ENCODE measurements at places on chromosomes 11 and 22. TPM values are rescaled to one million over a fixed set of nuclear protein-coding genes. Genes with fewer than 3 reads are reported as not detected.

- no peak for DNase-seq
Observed at GRCh38 chr11:15201586-15201985, 86.9 kb downstream of the INSC start.

- no peak for DNase-seq
Observed at GRCh38 chr22:42343531-42344081, 73.2 kb upstream of the TCF20 start.

DNA sequence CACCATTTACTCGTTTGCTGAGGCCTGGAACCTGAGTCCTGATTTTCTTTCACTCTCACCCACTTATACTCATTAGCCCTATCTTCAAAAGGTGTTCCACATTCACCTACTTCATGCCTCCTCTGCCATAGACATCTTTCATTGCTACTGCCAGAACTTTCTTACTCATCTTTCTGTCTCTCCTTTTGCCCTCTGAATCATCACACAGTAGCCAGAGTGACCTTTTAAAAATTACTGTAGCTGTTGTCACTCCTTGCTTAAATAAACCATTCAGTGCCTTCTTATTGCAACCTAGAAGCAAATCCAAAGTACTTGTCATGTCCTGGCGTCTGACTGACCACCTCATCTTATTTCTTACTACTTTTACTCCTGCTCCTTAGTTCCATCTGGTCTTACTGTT lies 38.2 kb downstream of the ATXN10 start:
- peak; percentile 44 for DNase-seq

DNA sequence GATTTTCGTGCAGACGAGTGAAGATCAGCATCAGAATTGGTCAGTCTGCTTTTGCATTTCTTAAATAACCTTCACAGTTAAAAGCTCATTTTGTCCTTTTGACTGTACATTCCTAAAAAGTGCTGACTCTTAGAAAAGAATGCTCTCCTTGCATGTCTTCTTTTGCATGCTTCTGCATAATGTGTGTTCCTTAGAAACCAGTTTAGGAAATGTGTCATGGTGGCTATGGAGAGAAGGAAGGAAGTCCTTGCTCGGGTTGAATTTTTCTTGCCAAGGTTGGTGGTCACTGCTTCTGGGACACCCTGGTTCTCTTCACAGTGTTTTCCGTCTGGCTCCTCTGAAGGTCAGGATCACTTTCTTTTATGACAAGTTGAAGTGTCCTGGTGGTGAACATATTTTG lies 6.8 kb downstream of the AP2A2 start:
- no peak for DNase-seq

DNA sequence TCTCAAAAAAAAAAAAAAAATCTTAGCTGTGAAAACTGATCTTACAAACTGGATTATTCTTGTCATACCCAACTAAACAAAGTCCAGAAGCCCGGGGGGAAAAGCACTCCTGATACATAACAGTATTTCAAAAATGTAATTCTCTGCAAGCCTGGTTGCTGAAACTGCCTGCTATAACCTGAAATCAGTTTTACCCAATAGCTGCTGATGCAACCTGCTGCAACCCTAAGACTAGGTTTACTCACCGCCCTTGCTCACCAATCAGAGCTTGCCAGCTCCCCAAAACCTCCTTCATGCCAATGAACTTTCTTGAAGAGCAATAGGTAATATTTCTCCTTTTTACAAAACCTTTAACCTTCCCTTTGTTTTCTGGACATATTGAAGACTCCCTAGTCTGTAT lies 12.4 kb downstream of the FGF19 start:
- DNase-seq = peak; percentile 63

DNA sequence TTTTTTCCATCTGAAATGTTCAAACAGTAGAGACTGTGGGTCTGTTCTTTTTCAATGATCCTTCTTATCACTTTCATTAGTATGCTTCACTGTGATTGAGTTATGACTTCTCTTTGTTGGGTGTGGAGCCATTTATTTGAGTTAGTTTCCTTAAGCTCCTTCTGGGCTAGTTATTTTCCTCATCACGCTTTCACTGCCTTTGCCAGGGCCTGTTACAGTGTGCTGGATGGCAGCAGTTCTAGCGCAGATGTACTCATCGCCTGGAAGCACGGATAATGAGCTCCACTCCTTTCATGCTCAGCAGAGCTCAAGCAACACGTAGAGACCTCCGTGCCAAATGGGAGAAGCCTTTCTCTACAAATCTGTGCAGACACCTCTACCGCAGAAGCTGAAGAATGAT lies 7.0 kb upstream of the ARHGAP42 start:
- no peak for DNase-seq

DNA sequence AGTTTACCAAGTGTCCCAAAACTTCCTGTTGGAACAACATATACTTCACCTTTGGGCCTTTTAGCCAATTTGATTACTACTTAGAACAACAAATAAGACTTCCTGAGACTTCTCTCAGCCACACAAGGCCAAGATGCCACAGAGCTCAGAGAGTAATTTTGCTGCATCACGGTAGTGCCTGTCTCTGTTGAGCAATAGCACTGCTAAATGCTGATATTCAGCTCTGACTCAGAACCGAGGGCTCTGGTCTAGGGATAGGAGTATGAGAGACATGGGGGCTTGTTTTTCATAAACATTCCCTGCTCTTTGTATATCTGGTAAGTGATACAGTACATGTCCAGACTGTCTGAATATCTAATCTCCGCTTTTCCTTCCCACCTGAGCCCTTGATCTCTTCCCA lies 260.4 kb upstream of the ARHGAP20 start:
- DNase-seq = peak; percentile 93

GRCh38 chr11:71117311-71117710 lies 135.1 kb downstream of the SHANK2 start:
- no peak for DNase-seq

- peak; percentile 74 for DNase-seq
Observed at GRCh38 chr11:45857961-45858474, 10.7 kb downstream of the CRY2 start.

- no peak for DNase-seq
Observed at GRCh38 chr11:65788821-65789220, 2.0 kb downstream of the OVOL1 start.

DNA sequence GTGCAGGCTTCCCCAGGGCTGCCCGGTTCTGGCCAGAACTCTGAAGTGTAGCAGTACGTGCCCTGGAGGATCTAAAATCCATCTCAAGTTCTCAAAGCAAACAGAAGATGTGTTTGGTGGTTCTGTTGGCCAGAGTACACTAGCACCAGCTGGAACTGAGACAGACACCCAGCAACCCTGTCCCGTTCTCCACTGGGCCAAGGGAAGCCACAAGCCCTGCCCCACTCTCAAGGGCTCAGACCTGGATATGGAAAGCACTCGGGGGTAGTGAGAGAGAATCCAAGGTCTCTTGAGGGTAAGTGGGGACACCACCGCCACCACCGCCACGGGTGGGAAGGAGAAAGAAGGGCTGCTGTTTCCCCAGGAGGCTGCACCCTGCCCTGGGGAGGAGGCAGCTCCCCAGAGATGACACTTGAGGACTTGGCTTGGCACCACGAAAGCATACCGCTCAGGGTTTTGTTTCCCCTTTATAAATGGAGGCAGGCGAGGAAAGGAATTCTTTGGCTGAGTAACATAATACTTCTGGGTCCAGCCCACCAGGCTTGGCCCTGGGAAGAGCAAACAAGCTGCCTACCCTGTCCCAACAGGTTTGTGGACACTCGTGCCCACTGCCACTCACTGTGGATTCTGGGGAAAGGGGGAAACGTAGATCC lies 56.1 kb upstream of the POU2AF1 start:
- no peak for DNase-seq

- DNase-seq = peak; percentile 71
Observed at GRCh38 chr11:18802381-18803257, 11.0 kb upstream of the PTPN5 start.

DNA sequence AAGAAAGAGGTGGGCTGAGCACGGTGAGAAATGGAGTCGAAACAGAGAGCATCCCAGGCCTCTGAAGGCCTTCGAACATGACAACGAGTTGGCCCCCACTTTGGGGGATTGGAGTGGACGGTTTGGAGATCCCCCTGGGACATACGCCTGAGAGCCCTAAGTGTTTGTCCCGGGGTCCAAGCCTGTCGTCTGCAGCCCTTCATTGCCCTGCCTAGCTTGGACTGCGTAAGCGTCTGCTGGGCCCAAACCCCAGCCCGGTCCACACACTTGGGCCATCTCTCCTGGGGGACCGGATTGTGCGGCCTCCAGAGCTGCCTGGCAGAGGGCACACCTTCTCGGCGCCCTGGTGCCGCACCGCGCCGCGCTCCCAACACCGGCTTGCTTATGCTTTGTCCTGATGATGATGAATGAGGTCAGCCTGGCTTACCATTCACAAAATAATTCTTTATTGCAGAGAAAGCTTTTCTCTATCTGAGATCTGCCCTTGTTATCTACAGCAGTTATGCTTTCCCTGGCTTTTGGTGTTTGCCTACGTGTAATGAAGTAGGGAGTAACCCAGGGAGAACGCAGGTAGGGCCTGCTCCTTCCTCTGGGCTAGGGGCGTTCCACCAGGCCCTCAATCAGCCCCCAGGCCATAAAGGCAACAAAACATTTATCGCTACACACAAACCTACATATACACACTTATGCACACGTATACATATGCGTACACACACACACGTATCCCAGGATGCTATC lies 85.9 kb upstream of the PPARA start:
- DNase-seq = peak; percentile 27

DNA sequence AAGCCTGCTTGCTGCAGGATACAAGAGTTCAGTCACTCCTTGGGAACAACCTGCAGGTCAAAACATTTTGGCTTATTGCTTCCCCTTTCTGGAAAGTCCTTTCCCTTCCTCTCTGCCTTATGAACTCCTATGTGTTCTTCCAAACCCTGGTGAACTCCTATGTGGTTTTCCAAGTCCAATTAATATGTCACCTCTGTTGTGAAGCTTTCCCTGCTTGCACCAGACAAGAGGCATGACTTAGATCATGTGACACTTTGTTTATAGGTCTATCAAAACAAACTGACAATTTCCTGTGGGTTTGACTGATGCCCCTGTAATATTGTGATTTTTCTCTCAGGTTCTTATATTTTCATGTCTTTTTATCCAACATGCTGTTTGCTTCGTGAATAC lies 64.2 kb downstream of the ENDOD1 start:
- no peak for DNase-seq

DNA sequence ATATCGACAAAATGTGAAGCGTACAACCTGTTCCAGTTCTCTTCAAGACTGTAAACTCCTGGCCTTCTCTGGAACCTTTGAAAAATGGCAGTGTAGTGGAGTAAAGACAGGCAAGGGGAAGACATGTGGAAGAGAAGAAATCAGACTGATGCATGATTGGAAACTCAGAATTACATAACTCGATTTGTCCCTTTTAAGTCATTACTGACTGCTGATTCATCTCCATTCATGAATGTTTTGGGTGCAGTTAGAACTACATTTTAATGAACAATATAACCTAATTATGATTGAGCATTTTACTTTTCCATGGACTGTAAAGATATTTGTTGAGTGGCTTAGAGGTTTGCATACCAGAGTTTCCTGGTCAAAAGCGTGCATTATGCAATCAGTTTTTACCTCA lies 32.9 kb downstream of the FAT3 start:
- DNase-seq = peak; percentile 6

GRCh38 chr22:29985912-29986311 lies 94.4 kb upstream of the HORMAD2 start:
- DNase-seq = no peak

CCDC15 gene
- total RNA-seq = 2.6 TPM

ARSA gene
- total RNA-seq = 19.0 TPM

FAM180B gene
- total RNA-seq = not detected

TMEM86A gene
- 0.32 TPM for total RNA-seq

KIRREL3 gene
- total RNA-seq = 9.9 TPM

SMC1B gene
- total RNA-seq = not detected

CUL5 gene
- 61.3 TPM for total RNA-seq
